ENCODE measurements at places on chromosomes 2 and 18. TPM values are rescaled to one million over a fixed set of nuclear protein-coding genes. Genes with fewer than 3 reads are reported as not detected.

DNA sequence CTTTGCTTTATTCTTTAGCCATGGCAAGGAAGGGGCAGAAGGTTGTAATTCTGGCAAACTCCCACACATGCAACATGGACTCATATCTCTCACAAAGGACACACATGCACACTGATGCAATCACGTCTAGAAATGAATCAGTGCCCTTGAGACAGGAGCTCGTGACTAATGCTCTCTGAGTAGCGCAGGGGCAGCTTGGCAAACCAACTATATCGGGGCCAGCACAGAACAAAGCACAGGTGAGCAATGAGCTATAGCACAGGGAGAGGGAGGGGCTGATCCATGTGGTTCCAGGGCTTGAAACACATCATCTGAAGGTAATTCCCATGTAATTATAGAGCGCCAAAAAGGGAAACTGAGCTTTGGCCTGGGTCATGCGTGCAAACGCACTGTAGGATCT is 165.2 kb upstream of the KLF7 start:
- no peak for DNase-seq

GRCh38 chr2:228447266-228447915 is 265.9 kb upstream of the SPHKAP start:
- no peak for DNase-seq

DNA sequence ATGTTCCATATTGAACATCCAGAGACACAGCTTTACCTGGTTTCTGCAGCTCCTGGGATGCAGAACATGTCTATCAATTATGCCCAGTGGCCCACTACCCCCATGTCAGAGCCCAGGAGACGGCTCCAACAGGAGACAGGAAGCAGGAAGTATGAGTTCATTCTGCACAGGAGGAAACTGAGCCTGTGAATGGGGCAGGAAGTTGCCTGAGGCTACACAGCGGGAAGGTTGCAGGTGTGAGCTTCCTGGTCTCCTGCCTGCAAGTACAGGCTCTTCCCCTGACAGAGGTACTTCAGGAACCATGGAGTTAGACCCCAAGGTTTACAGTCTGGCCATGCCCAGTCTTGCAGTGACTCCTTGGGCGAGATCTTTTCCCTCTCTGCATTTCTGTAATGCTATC is 2.8 kb upstream of the BOK start:
- no peak for DNase-seq

GRCh38 chr2:117833911-117834310 is 19.4 kb downstream of the DDX18 start:
- no peak for DNase-seq

DNA sequence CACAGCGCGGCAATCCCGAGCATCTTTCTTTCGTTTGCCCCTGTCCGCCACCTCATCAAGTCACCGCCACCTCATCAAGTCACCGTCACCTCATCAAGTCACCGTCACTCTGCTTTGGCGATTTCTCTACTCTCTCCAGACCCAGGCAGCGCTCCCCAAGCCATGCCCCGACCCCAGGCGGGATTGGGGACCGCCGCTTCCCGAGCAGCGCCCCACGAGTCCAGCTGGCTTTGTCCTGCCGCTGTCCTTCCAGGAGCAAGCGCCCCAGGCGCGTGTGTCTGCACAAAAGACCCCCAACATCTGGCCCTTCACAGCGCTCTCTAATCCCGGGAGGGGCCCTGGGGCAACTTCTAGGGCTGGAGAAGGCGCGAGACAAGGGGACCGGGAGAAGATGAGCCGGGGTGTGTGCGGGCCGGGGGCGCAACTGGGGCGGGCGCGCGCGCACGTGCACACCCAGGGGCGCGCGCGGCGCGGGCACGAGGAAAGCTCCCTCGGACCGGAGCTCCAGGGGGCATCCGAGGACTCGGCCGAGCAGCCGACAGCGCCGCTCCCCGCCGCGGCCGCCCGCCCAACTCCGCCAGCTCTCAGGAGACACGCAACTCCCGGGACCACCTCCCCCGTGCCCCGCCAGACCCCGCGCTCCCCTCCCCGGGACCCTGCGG is 633 bp upstream of the RNF152 start:
- peak; percentile 71 for DNase-seq

DNA sequence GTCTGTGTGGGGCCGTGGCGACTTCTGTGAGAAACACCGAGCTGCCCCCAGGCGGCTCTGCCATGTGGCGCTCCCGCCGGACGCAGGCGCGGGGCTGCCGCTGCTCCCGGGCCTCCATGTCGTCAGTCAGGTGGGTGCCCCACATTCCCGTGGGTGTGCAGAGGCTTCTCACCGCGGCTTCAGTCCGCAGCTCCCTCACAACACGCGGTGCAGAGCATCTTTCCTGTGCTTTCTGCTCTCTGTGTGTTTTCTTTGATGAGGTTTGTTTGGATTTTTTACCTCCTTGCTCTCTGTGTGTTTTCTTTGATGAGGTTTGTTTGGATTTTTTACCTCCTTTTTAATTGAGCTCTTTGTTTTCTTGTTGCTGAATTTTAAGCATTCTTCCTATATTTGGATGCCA is 13.0 kb downstream of the AQP12A start:
- DNase-seq: no peak

DNA sequence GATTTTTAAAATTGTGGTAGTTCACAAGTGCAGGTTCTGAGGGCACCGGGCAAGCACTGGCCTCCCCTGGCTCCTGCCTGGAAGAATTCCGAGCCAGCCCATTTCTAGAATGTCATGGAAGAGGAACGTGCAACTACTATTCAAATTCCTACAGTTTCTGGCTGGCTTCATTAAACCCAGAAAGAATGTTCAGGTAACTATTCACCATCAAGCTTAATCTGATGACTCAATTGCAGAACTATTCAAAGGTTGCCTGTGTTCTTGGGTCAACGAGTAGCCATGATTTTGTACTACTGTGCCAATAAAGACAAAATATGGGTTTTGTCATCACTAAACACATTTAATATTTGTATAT is 14.3 kb upstream of the MFF start:
- no peak for DNase-seq

DNA sequence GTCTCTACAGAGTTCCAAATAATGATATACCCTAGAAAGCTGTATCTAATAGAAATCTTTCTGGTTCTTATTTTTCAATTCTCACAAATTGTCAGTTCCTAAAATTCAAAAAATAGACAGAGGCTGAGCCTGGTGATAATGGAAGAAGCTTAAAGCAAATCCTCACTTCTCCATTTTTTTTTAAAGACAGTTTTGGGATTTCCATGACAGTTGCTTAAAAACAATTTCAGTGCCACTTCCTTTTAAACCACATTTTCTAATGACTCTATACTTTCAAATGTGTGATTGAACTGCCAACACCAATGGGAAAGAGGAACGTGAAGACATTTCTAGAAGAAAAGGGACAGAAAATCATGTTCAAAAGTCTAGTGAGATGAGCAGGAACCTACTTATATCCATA is 4.0 kb downstream of the GKN2 start:
- DNase-seq: no peak

DNA sequence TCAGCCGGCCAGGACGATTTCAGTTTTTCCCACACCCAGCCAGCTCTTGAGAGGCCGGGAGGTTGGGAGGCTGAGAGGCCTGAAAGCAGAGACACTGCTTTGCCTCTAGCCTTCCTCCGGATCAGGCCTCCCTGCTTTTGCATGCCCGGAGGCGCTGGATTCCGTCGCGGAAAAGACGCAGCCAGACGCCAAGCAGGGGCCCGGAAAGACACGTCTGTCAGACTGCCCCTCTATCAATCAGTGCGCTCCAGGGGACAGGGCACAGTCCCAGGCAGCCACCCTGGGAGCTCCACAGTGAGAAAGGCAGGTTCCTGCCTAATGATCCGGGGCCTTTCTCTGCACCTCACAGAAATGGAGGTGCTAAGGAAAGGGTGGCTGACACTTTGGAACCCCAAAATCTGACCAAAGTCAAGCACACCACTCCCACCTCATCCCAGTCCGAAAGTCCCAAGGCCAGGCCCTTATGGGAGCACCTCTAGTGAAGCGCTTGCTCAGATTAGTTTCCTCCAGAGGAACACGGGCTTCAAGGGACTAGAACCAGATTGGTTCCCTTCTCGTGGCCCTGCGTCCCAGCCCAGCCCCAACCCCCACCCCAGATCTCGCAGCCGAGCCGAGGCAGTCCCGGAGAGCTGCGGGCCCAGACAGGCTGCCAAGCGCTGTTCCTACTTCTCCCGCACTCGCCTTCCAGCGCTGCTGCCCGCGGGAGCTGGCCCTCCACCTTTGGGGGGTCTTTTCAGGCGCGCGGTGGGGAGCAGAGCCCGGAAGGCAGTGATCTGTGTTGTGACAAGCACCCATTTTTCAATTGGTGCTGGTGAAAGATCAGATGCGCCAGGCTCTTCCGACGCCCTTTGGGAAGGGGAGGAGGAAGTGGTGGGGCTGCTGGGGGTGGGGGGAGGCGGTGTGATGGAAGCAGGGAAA is 5.0 kb downstream of the DLX1 start:
- no peak for DNase-seq

CROCC2 gene
- total RNA-seq: not detected

DNA sequence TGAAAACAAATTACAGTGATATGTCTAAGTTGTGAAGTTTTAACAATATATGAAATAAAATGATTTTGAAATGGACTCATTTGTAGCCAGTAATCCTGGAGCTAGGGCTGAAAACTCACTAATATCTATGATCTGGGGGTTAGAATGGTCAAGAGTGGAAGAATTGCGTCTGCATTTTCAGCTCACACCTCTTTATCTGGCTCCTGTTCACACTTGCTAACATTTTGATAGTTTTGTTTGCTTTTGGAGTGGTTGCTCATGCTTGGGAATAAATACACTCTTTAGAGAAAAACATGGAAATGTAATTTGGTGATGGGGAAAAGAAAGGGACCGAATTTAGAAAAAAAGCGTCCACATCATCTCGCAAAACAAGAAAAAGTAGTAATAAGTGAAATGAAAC is 30.7 kb downstream of the UBE2F start:
- DNase-seq: no peak

DNA sequence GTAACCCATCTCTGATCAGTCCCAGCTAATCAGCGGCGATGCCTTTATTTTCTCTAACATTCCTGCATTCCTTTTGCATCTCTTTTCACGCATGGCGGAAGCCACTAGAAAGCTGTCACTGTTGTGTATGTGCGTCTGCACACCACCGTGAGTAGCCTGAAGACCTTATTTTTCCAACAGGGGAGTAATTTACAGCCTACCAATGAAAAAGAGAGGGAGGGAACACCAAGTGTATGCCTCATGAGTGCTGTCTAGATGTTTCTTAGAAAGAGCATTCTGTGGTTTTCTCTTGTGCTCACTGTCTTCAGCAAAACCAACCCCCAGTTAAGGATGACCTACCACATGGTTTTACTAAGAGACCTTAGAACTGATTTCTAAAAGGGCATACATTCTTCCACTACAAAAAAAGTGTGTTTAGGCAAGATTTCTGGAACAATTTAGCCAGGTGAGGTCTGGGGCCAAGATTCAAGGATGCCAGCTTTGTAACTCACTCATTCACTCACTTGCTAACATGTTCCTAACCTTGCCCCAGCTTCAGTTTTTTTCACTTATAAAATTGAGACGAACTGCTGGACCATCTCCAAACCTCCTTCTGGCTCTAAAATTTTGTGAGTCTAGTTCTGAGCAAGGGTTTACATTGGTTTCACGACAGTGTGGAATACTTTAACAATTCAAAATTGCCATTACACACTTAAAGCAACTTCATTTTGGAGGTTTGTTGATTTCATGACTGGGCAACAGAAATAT is 51.4 kb downstream of the BCL2 start:
- no peak for DNase-seq

- DNase-seq: no peak
These were observed 30.6 kb downstream of the HNRNPLL start for GRCh38 chr2:38572167-38572566.

DNA sequence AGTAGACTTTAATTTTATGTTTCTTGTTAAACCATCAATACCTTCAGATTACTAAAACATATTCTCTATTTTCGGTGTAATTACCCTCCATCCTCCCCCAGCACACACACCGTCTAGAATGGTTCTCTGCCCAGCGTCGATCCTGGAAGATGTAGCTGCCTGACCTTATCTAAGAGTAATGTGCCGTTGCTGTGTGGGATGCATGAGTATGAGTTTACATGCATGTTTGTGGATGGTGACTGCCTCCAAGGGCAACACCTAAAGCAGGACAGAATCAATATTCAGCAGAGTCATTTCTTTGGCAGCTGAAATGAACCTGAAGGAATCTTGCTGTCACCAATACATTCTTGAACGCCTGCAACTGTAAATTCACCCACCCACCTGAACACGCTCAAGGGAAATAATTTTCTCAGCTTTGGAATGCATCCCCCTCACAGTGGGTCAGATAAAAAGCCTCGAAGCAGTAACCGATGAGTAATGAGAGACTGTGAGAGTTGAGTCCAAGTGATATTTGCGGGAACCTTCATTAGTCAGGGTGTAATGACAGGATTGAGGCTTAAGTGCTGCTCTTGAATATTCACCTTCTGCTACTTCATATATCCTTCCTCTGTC is 155.8 kb upstream of the RND3 start:
- no peak for DNase-seq

GRCh38 chr18:76958692-76959341 is 136.5 kb downstream of the ZNF236 start:
- no peak for DNase-seq

OTOF gene
- total RNA-seq: 0.71 TPM

DNA sequence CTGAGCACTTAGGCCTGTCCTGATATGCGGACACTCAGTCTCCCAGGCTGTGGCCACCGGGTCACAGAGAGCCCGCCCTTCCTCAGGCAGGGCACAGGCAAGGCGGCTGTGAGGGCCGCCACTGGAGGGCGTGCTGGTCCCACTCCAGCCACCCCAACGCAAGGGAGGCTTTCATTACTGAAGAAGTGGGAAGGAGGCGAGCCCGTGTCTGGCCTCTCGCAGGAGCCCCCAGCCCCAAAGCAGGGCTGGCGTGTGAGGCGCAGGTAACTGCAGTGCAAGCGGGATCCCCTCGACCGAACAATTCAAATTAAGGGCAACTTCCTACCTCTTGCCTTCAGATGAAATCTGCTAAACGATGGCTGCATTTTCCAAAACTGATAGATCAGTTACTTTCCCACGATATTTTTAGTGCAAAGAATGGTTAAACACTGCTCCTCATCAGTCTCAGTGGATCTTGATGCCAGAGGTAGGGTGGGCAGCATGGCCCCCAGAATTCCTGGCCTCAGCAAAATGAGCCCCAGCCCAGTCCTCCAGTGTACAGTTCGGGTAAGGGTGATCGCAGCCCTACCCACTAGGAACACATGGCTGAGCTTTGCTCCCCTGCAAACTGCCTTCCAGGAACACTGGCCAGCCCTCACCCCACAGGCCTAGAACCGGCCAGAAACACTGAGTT is 97.2 kb downstream of the SEPTIN10 start:
- no peak for DNase-seq

DNA sequence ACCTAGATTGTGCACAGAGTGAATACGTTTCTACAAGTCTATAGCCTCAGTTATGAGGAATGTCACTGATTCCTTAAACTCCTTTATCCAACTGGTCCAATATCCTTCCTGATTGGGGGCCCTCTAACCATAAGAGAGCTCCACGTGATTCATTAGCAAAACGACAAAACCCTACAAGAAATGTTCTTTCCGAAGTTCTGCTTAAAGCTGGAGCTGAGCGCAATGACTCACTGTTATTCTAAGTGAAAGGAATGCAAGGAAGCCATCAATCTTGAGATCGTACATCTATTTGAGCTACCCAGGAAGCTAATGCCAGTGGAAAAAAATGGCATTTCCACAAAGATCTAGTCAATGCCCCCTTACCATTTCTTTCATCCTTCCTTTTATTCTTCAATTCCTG is 354.9 kb upstream of the CDH20 start:
- DNase-seq: no peak

RAPGEF4 gene
- 7.6 TPM for total RNA-seq
